ENCODE measurements at places on chromosomes 3 and 15.

DNA sequence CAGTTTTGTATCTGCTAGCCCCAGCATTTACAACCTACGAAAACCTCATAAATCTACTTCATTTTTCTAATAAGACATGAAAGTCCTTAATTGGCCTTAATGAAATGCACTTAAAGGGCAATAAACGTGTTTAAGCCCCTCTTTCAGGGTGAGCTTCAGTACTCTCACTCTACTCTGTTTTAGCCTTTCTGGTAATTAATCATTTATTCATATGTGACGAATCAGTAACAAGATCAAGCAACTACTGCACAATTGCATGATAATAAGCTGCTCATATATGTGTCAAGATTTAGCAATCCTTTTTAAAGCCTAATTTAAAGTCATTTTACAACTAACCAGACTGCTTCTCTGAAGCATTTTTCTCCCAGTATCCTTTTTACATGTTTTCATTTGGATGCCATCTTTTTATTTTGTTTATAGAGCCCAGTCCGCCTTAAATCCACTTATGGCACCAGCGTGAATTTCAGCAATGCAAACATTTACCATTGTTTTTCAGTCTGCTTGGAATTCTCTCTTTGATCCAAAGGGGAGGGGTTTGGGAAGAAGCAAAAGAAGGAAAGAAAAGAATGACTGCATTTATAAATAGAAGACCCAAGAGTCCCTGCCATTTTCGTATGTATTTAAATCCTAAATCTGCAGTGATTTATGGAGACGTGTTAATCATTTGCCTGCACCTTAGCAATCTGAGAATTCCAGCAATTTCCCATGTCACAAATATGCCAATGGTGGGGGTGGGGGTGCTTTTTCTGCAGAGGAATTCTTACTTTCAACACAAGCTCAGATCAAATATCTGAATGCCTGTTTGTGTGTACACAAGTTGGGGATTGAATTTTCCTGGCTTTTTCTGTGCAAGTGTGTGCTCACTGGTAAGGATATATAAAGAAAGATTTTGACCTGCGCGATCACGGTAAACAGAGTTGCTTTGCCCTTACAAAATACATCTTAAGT is 230.8 kb upstream of the TBC1D5 start:
- DNase-seq, result no peak

- no peak for DNase-seq
Measured at GRCh38 chr3:157030712-157031111, 129.2 kb downstream of the CCNL1 start.

- no peak for DNase-seq
Measured at GRCh38 chr3:141544697-141545096, 57.9 kb downstream of the RASA2 start.

DNA sequence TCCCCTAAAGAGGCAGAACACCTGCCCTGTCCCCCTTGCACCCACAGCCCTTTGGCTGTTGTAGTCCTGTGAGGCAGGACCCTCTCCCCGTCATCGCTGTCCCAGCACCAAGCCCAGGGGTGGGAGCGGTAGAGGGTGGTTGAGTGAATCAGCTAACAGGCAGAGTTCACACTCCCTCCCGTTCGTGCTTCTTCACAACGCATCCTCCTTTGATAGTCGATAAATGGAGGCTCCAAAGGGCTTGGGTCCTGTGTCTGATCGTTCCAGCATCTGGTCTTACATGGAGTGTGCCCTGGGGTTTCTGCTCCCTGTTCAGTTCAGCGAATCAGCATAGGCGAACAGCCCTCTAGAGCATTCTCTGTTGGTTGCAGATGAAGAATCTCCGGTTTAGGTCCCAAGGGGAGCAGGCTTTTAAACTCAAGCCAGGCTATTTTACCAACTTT is 820 bp upstream of the HMCES start:
- no peak for DNase-seq

DNA sequence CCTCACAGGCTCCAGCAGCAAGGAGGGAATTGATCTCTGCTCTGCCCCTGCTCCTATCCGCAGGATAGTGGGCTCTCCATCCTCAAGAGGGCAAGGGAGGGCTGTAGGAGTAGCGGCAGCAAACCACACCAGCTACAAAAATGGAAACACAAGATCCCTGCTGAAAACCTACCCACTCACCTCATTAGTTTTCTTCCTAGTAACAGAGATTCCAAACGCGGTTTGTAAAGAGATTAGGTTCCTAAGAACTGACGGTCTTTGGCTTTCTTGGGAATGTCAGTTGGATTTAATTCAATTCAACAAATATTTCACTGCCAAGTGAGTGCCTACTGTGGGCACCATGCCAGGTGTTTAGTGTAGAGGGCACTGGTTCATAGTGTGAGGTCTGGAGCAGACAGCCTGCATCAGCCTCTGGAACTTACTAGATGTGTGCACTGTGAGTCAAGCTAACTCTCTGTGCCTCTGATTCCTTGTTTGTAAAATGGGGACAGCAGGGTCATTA is 84.7 kb downstream of the MRPL46 start:
- DNase-seq, result no peak
